ENCODE measurements at places on chromosomes 2 and 18.

DNA sequence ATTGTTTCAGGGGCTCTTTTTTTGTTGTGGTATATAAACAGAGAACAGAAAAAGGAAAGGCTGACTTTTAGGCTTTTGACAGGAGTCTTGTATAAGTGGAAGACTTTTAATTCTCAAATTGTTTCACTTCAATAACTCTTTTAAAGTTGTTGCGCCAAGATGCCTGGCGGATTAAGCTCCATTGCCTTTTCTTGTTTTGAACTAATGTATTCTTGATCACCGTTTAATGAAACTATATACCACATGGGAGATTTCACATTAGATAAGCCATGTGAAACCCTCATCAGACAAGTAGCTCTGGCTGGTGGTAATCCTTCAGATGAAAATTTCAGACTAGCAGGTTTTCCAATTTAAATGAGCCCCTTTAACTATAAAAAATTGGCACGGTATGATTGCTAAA is 257.4 kb downstream of the CCDC178 start:
- no peak for DNase-seq

DNA sequence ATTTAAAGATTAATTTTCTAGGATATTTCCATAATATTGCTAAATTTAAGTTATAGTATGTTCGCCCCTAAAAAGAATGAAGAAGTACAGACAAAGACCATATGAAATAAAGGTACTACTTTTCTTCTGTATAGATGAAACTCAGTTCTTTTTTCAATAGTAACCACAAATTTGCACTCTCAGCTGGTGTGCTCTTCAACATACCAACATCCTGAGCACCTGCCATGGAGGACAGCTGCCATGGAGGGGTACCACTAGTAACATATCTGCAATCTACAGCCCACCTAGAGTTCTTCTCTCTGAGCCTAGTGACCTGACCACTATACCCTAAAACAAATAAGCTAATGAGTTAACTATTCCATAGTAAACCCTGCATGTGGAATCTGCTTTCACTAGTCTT is 36.8 kb upstream of the ERCC3 start:
- no peak for DNase-seq

DNA sequence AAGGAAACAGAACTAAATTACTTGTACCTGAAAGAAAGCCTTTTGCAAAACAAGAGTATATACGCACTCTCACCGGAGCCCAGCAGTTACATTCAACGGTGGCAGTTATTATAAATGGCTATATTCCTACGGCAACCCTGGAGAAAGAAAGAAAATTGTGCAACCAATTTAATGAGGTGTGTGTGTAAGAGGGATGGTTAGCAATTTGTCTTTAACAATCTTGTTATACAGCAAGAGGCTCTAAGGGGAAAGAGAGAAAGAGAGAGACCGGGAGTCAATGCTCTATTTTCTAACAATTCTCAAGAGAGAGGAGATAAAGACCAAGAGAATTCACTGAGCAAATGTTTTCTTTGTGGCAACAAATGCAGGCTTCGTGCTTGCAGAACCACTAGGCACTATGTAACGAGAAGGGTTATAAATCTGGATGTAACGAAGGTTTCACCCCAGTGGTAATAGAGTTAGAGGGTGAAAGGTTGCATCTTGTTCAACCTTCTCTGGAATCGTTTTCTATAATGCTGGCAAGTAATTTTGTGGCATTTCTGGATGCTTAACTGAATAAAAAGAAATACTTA is 359.1 kb upstream of the SPRED2 start:
- no peak for DNase-seq

DNA sequence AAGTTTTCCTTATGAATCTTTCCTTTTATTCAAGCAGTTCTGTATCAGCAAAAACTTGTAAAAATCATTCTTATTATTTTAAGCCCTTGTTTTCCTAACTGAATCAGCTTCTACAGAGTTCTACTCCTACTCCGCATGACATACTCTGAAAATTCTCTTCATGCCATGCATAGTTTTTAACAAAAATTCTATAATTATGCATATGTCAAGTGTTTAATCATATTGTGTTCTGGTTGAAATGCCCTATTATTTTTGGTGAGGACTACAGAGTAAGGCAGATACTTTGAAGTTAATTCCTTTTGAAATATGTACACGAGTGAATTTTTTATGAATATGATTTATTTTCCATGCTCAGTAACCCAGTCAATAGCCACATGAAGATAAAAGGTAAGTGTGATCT is 28.8 kb downstream of the ANKRD30B start:
- DNase-seq = no peak

GRCh38 chr2:175854129-175854528 is 147.9 kb downstream of the LNPK start:
- no peak for DNase-seq

DNA sequence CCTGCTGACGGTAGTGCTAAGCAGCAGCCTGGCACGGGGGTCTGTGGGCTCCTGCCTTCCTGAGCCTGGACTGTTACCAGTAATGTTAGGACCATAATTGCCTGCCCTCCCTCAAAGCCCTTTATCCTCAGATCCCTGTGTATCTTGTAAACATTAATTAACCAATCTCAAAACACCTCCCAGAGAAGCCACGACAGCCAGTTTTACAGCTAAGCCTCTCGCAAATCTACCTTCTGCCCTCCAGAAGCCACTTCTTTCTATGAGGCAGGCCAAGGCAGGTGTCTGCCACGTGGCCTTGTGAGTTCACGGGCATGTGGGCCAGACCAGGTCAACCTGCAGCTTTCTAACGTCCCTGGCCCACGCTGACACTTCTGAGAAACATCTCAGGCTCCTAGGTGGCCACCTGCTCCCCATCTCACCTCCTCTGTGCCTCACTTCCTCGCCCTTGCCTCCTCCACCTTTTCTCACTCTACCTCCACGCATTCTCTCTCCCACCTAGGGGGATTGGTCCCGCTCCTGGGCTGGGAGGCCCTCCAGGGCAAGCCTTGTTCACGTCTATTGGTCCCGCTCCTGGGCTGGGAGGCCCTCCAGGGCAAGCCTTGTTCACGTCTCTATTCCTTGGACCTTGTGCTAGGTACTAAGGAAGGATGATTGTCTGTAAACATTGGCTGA is 64.3 kb downstream of the EDAR start:
- no peak for DNase-seq

DNA sequence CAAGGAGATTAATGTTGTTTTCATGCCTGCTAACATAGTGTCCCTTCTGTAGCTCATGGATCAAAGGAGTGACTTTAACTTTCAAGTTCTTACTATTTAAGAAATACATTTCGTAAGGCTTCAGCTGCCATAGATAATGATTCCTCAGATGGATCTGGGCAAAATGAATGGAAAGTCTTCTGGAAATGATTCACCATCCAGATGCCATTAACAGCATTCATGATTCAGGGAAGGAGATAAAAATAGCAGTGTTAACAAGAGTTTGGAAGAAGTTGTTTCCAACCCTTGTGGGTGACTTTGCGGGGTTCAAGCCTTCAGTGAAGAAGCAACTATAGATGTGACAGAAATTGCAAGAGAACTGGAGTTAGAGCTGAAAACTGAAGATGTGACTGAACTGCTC is 17.0 kb downstream of the VRK2 start:
- DNase-seq = no peak

DNA sequence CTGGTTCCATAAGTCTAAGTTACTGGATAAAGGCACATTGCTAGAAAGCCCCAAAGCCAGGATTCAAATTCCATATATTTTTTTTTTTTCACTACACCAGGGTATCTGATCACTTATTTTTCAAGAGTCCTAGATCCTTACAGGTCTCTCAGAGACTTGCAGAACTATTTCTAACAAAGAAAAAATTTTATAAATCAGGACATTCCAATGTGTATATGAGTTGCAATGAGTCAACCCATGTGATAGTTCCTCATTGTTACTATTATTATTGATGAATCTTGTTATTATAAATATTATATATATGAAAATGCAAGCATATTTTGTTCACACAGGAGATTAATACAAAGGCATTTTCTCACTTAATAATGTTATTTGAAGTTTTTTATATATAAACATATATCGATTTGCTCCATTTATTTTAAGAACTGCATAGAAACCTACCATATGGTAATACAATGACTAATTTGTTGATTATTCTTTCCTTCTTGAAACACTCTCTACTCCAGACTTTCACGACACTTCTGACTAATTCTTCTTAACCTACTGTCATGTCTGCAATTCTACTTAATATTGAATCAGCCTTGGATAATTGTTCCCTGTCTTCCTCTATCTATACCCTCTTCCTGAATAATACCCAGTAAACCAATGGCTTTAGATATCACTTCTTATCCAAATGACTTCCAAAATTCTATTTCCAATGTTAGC is 968.4 kb upstream of the NRXN1 start:
- no peak for DNase-seq
